ENCODE measurements at places on chromosomes 1 and 21.

DNA sequence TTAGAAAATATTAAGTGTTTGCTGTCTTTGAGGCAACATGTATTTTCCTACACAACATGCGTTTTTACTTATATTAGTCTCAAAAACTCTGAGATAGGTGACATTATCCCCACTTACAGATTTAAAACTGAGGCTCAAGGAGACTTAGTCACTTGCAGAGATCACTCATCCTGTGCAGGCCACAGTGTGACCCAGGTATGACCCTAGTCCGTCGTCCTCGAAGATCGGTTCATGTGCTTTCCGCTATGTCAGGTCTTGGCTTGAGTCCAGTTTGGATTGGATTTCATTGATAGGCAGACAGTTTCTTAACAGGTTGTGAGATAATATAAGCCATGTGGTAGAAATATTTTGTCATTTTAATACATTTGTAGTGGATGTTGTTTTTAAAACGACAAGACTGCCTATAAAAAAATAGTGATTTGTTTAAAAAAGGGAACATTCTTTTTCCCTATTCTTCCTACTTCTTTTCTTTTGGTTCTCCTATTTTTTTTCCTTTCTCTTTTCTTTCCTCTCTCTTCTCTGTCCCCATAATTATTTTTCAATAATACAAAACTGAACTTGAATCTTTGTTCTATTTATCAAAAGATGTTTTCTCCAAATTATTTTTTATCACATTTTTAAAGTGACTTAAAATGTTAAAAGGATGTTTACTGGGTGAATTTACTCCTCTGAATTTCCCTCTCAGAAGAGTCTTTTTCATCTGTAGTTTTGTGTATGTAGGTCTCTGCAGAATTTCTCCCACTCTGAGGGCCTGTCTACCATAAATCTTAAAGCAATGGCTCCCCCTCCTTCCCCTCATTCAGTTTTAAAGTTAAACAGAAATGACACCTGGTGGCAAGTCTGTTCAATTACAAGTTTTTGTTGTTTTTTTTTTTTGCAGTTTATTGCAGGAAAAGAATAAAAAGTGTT is 81.8 kb downstream of the PHTF1 start:
- DNase-seq: no peak

GRCh38 chr1:56502700-56503245 is 76.6 kb downstream of the PLPP3 start:
- DNase-seq: no peak

DNA sequence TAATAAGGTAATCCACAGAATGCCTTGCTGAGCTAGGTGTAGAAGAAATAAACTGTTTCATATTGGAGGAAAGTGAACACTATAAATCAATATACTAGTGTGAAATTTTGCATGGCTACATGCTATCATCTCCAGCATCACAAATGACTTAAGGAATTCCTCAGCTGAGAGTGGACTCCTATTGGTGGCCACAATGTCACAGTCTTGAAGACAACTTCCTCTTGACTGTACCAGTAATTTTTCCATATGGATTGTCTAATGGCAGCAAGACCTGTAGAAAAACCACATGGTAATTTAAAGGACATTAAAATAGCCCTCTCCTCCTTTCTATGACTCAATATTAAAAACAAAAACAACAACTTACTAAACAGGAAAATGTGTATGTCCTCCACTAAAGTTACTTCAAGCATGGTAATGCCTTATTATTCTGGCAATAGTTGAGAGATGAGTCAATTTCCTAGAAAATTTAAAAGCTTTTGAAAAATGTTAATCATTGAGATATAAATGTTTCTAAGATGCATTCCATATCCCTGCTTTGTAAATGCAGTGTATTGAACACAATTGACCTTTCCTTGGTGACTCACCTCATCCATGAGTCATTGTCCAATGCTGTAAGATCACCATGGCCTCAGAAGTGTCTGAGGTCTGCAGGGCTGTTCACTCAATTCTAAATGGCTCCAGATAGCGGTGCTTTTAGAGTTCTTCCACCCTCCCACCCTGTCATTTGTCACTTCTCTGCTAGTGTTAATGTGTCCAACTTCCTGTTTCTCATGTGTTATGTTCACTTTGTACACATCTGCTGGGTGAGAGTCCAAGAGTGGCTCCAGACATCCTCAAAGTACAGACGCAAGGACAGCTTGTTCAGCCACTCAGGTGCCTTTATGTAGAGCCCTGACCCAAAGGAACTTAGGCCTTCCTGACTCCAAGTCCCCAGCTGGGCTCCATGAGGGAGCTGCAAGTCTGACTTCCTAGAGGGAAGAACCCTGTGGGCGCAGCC is 32.8 kb upstream of the DNASE2B start:
- DNase-seq: no peak

GRCh38 chr1:30962609-30963508 is 54.3 kb upstream of the SDC3 start:
- DNase-seq: no peak

GRCh38 chr1:86263101-86263500 is 106.5 kb upstream of the COL24A1 start:
- DNase-seq: no peak

DNA sequence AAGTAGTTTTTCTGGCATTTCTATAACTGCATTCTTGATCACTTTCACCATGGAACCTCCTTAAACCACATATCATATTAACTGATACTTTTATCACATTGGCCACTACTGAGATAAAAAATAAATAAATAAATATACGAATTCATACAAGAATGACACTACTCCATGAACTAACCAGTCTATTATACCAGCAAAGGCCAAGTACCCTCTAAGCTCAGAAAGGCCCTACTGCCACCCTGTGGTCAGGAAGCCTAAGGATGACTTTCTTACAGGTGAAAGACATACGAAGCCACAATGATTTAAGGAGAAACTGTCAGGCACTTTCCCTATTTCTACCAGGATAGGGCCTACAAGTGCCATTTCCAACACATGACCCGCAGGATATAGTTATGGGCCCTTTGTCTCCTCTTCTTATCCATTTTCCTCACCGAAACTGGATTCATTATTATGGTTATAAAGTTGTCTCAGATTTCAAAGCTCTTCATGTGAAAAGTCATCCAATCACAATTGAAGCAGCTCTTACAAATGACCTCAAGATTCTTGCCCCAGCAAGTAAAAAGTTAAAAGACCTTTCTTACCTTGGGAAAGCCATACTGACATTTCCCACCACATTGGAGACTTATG is 23.9 kb downstream of the DNAJC8 start:
- DNase-seq: peak; percentile 23

Data from stimulated activated CD4-positive, alpha-beta T cell treated with anti-CD3 and anti-CD28 coated beads, Interleukin-1b, Interleukin-23, amount 100 ng/mL, for 1 hour (primary cell).